Ovary (tissue), 10 donors: ENCODE measurements at places on chromosomes 3 and 15. TPM values are rescaled to one million over a fixed set of nuclear protein-coding genes. Genes with fewer than 3 reads are reported as not detected.

The SLC26A6 gene
- polyA plus RNA-seq, result 14.5 TPM

The ATP13A5 gene
- 0.07 TPM for polyA plus RNA-seq

The CERS3 gene
- 0.02 TPM for polyA plus RNA-seq

DNA sequence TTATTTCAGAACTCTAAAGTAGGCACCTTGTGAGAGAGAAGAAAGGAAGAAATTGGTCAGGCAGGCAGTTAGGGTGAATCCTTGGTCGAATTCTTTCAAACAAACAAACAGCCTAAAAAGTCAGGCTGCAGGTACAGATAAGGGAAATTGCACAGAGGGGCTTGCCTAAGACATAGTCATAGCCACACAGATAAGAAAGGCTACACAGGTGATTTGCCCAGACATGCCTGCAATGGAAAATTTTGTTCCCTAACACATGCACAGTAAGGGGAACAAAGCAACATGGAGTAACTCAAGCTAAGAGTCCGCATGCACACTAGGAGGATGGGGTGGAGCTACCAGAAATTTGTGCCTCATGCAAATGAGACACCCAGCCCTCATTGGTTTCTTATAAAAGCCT, 91.4 kb upstream of the TUSC7 start:
- no peak for DNase-seq

- DNase-seq, result no peak
Measured at GRCh38 chr15:38040615-38041014, 106.2 kb downstream of the TMCO5A start.

- DNase-seq, result no peak
Measured at GRCh38 chr3:17179381-17180205, 294.8 kb downstream of the PLCL2 start.

- no peak for DNase-seq
Measured at GRCh38 chr3:4900298-4900697, 78.9 kb upstream of the BHLHE40 start.

DNA sequence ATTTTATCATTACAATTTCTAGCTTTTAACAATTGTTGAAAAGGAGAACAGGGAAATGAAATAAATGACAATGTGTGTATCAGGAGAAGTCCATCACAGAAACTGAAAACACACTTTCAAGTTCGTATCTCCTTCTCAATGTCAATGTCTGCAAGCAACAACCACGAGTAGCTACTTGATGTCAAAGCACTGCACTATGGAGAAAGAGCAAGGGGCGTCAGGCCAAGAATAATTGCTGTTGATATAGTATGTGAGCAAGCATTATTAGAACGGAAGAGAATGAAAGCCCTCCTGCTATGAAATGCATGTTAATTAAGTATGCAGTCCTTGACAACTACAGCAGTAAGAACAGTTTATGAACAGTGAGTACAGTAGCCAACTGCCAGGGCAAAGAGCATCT, 1250.1 kb downstream of the ZPLD1 start:
- DNase-seq, result no peak

- DNase-seq, result no peak
Measured at GRCh38 chr15:34699968-34700640, 54.7 kb downstream of the GJD2 start.

- no peak for DNase-seq
Measured at GRCh38 chr3:14475621-14476020, 64.5 kb downstream of the GRIP2 start.
